ENCODE measurements at places on chromosomes 11 and 22.
A peak's percentile ranks its signal among the peaks of the same experiment; 100 is the strongest.

GRCh38 chr11:28464252-28464867 is 356.2 kb downstream of the METTL15 start:
- no peak for DNase-seq

DNA sequence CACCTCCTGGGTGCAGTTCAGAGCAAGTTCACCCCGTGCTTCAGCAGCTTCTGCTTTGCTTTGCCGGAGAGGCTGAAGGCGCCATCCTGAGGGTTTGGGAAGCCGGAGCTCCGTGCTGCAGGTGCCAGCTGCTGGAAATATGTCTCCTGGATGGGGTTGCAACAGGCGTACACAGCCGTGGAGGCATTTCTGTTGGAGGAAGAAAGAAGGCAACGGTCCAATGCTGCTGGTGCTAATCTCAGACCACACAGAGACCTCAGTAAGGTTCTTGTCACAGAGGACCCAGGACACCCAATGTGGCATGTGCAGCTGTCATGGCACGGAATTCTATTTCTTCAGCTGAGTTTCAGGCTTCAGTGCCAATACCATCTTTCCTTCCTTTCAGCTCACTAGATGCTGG is 24.2 kb downstream of the ASPHD2 start:
- no peak for DNase-seq

GRCh38 chr11:3222003-3222855 is 3.6 kb upstream of the MRGPRG start:
- DNase-seq, result no peak

GRCh38 chr11:78714539-78714938 is 139.9 kb upstream of the NARS2 start:
- no peak for DNase-seq

GRCh38 chr22:18062421-18062820 is 15.4 kb upstream of the PEX26 start:
- DNase-seq, result no peak

- no peak for DNase-seq
These were observed 541 bp downstream of the MICAL2 start for GRCh38 chr11:12110714-12111548.

- DNase-seq, result no peak
These were observed 241.6 kb downstream of the DLG2 start for GRCh38 chr11:85385547-85385946.

DNA sequence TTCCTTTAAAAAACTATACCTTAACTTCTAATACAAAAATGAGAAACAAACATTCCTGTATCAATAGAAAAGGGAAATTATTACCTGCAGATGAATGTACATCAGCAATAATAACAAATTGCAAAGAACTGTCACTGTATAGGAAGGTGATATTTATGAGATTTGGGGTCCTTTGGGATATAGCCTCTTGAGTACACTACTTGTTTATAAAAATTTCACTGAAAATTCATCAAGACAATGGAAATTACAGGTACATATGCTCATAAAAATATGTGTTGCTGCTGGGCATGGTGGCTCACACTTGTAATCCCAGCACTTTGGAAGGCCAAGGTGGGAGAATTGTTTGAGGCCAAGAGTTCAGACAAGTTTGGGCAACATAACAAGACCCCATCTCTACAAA is 34.0 kb upstream of the OR5P2 start:
- DNase-seq, result no peak

GRCh38 chr11:3735827-3736226 is 61.5 kb downstream of the NUP98 start:
- DNase-seq, result no peak

GRCh38 chr11:66126064-66126463 is 56.0 kb downstream of the PACS1 start:
- no peak for DNase-seq

GRCh38 chr11:117337076-117337475 is 9.4 kb downstream of the CEP164 start:
- DNase-seq, result no peak

GRCh38 chr11:96267496-96268032 is 75.4 kb downstream of the MAML2 start:
- DNase-seq, result no peak

- peak; percentile 3 for DNase-seq
These were observed 11.0 kb upstream of the PTPN5 start for GRCh38 chr11:18802381-18803257.

- DNase-seq, result no peak
These were observed 3.4 kb upstream of the NUDT8 start for GRCh38 chr11:67632982-67633755.

GRCh38 chr11:57406337-57406904 is 16.0 kb upstream of the PRG2 start:
- DNase-seq, result no peak

- DNase-seq, result no peak
These were observed 6.1 kb downstream of the TUBGCP6 start for GRCh38 chr22:50238755-50239154.

DNA sequence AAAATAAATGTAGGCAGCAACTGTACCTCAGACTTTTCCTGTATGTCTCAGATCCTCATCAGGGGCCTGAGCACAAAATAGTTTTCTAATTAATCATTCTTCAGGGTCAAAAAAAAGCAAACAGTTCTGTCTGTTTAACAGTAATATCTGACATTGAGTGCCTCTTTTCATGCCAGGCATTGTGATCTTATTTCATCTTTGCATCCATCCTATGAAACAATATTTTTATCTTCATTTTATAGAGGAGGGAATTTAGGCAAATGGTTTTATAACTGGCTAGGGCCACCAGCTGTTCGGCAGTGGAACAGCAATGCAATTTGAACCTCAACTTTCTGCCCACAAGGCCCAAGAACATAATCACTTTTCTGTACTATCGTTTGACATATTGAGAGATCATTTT is 145.6 kb downstream of the WNT7B start:
- DNase-seq, result no peak

GRCh38 chr11:8250434-8250833 is 13.2 kb downstream of the LMO1 start:
- no peak for DNase-seq

DNA sequence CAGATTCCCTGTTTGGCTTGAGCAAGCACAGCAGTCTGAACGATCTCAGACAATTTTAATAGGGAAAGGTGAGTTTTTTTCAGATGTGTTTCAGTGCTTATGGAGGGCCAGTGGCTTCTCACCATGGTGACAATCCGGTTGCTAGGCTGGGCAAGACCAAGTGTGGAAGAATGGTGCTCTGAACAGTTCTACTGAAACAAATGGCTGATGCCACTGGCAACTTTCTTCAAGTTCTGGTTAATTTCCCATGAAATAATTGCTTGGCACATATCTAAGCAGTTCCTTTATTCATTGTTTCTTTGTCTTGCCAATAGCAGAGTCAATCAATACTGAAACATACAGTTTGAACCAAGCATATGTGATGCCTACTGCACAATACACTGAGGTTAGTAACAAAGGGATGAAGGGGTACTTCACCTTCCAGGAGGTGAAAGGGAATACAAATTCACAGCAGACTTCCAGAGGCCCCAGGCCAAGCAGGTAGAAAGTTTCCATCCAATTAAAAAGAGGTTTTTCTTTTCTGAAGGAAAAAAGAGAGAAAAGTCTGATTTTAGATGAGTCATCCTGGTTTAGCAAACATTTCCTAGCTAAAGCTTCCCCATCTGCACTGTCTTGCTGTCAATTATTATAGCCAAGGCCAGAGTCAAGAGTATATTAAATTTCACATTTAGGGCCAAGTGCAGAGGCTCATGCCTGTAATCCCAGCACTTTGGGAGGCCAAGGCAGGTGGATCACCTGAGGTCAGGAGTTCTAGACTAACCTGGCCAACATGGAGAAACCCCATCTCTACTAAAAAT is 21.2 kb upstream of the NDUFC2 start:
- no peak for DNase-seq

DNA sequence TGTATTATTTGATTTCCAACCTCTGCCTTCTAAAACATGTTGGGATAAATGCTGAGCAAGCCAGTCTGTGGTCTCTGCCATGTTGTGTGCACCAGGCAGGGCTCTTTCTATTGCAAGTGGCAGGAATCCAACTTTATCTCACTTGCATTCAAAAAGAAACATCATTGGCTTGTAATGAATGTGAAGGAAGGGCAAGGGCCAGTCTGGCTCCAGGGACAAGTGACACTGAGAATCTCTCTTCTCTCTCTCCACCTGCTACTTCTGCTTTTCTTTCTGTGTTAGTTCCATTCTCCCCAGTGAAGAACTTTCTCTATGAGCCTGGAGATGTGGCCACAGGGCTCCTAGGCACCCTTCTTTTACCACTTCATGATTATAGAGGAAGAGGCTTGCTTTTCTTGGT is 329.9 kb upstream of the NCAM1 start:
- no peak for DNase-seq

- DNase-seq, result no peak
These were observed 850.8 kb upstream of the CCDC90B start for GRCh38 chr11:84136926-84137325.

DNA sequence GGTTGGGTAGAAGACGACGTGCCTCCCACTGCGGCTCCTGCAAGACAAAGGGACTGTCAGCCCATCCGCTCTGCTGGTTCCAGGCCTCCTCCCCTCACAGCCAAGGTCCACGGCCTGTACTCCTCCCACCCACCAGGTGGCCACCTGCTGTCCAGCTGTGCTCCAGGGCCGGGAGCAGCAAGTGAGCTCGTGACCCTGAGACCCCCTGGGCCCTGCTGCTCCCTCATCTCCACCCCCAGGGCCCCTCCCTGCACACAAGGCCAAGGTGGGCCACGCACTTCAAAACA is 27.4 kb downstream of the TSPAN4 start:
- DNase-seq, result no peak

- DNase-seq, result no peak
These were observed 3.2 kb downstream of the THAP7 start for GRCh38 chr22:20998411-20999336.

- no peak for DNase-seq
These were observed 418.5 kb upstream of the SYN3 start for GRCh38 chr22:33476716-33477115.

GRCh38 chr11:130705670-130706421 is 210.4 kb downstream of the SNX19 start:
- no peak for DNase-seq

DNA sequence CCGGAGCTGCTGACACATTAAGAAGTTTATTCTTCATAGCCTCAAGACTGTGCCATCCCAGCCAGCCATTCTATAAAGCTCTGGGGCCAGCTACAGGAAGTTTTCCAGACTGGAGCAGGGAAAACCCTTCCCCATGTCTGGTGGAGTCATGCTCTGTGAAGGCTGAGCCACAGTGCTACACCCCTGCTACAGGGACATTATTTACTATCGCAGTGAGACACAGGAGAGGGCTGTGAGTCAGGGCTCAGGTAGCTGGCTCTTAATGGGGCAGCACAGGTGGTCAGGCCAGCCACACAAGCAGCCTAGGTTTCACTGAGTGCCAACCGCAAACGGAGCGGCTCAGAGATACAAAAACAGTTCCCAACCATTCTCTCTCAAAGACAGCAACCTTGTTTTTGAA is 12.1 kb downstream of the HPS4 start:
- no peak for DNase-seq

GRCh38 chr11:70628855-70629844 is 230.8 kb downstream of the CTTN start:
- DNase-seq, result no peak

GRCh38 chr22:42993651-42994275 is 21.2 kb downstream of the PACSIN2 start:
- no peak for DNase-seq

DNA sequence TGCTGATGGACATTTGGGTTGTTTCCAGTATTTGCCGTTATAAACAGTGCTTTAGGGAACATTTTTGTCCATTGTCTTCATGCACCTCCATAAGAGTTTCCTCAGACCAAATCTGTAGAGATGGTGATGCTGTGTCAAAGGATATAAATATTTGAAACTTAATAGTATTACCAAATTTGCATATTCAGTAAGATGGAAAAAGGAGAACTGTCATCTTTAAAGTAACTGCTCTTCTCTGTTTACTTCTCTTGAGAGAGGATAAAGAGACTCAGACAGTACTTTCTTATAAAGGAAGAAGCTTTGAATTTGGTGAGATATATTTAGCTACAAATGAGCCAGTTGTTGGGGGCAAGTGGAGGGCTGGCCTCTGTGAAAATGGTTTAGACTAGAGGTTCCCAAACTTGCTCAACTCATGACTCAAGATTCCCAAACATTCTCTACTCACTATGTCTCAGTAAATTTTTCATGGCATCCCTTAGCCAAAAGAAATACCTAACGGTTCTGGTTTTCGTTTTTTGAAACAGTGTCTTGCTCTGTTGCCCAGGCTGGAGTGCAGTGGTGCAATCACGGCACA is 26.2 kb downstream of the SHISA8 start:
- no peak for DNase-seq

DNA sequence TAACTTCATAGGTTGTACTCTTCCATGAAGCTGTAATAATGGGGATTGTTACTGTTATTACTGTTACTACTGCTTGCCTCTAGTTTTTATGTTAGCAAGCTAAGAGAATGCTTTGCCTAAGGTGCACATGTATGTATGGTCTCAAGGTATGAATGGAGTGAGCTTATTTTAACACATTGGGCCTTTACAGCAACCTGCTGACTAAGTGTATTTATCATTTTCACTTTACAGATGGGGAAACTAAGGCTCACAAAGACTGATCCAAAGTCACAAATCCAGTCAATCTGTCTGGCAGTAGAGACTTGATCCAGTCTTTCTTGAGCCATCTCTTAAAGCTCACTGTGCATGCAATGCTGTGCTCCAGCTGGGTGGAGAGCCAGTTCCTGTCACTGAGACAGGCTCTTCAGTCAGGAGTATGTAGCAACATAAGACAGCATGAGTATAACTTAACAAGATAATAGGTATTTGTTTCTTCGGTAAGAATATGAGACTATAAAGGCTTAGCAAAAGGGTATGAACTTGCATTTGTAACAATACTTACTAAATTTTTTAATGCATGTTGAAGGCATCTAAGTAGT is 66.5 kb downstream of the PPP2R1B start:
- no peak for DNase-seq

DNA sequence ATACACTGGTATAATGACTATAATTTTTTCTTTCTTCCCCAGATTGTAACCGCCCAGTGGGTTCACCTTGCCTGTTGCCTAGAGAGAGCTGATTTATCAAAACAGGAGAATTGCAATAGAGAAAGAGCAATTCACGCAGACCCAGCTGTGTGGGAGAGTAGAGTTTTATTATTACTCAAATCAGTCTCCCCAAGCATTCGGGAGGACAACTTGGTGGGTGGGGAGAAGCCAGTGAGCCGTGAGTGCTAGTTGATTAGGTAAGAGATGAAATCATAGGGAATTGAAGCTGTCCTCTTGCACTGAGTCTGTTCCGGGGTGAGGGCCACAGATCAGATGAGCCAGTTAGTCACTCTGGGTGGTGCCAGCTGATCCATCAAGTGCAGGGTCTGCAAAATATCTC is 73.2 kb downstream of the SLC35F2 start:
- DNase-seq, result no peak

All from activated CD8-positive, alpha-beta memory T cell treated with anti-CD3 and anti-CD28 coated beads for 1 hour (primary cell).